CD4-positive, alpha-beta T cell treated with Interleukin-4 for 1 hour (primary cell): ENCODE measurements at places on chromosomes 16 and 17.
A peak's percentile ranks its signal among the peaks of the same experiment; 100 is the strongest.

DNA sequence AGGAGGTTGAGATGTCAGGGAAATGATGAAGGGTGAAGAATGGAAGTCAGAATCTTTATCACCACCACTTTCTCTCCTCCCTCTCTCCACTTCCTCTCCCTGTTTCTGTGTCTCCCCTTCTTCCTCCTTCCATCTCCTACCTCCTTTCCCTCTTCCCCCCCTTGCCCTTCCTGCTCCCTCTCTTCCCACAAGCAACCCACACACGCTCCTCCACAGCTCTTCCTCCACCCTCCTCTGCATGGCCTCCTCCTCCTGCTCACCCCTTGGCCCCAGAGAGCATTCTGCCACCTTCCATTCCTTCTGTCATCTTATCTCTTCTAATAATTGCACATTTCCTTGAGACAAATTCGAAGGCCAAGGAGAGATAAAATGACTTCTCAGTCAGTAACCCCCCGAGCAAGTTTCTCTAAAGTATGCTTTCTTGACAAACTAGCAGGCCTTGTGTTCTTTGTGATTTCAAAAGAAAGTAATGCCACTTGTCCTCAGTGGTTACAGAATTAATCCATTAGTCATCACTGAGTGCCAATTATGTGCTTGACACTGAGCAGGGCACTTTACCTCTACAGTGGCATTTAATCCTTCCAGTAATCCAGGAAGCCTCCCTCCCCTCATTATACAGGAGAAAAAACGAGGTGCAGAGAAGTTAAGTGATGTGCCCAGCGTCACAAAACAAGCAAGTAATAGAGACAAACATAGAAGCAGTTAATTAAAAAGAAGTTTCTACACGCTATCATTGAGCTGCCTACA lies 72.3 kb upstream of the CCL1 start:
- DNase-seq = no peak

DNA sequence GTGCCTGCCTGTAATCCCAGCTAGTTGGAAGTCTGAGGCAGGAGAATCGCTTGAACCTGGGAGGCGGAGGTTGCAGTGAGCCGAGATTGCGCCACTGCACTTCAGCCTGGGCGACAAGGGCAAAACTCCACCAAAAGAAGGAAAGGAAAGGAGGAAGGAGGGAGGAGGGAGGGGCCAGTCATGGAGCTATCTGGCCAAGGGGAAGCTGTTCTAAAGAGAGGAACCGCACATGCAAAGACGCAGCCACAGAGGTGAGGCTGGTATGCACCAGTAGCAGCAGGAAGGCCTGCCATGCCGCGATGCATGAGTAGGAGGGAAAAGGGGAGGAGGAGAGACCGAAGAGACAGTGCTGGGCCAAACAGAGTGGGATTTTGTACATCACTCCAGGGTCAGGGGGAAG lies 35.9 kb downstream of the HSBP1 start:
- no peak for DNase-seq

GRCh38 chr16:76222853-76223252 lies 54.3 kb upstream of the CNTNAP4 start:
- no peak for DNase-seq

- no peak for DNase-seq
These were observed 9.8 kb downstream of the SLFN5 start for GRCh38 chr17:35252651-35253050.

- DNase-seq = no peak
These were observed 441.6 kb downstream of the HAPSTR1 start for GRCh38 chr16:9533042-9533441.

GRCh38 chr17:66715745-66716156 lies 119.2 kb upstream of the CACNG5 start:
- DNase-seq = peak; percentile 57

- DNase-seq = no peak
These were observed 10.4 kb upstream of the KDM6B start for GRCh38 chr17:7823581-7824001.

DNA sequence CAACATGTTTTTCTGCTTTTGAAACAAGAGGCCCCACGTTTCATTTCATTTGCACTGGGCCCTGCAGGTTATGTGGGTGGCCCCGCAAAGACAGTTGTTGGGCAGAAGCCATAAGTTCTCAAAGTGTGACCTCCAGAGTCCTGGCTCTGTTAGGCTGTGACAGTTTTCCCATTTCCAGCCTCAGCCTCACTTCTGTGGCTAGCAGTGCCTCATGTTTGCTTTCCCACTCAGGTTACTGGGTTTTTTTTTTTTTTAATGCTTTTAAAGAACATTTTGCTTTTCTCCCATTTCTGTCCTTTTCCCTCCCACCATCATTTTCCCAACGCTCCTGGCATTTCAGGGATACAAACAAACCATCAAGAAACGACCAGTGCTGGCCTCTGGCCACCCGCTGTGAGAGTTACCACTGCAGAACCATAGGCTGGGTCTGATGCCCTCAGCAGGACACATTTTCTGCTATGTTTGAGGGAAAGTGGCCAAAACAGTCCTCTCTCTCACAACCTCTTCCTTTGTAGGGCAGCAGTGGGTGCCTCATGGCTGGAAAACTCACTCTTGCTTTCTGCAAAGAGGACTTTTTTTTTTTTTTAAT lies 159.0 kb upstream of the MPHOSPH6 start:
- DNase-seq = no peak

DNA sequence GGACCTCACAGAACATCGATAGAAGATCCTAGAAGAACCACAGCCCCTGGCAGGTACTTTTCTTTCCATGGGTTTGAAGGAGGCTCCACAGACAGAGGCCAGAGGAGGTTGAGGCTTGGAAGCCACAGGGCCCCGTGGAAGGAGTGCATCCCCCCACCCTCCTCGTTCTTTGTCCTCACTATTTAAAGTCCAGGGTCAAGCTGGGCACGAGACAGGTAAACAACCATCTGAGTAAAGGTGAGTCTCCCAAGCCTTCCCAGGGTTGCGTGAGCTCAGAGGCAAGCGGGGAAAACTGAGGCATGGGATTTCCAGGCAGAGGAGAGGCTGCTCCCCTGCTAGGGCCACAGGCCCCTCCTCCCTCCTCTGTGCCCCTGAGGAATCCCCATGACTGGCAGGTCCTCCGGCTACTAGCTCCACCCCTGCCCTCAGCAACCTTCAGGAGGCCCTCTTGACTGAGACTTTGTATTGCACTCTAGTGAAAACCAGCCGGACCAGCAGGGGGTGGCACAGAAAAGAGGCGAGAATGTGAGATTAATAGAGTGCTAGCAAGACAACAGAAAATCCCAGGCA lies 927 bp upstream of the SULT1A2 start:
- no peak for DNase-seq

GRCh38 chr16:30116291-30117207 lies 3.2 kb upstream of the GDPD3 start:
- no peak for DNase-seq

DNA sequence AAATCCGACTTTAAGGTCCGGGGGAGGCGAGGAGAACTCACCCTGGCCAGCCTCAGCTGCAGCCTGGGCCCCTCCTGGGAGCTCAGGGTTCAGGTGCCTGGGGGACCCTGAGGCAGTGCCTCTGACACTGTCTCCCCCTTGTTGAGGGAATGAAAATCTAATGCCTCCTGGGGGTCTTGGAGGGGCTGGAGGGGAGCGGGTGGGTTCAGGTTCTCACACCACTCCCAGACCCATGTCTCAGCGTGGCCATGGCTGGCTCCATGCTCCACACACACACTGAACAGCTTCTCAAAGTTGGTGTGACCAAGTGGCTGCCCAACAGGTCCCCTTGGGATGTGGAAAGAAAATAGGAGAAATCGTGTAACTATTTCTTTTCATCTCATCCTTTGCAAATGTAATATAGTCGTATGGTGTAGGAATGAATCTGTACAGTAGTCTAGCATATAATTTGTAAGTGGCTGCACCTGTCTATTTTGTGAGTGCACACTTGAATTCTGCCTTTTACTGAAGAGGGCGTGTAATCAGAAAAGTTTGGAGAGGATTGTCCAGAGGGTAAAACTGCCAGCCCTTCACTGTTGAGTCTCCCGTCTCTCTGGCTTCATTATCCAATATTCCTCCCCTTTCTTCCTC lies 788 bp upstream of the PRCD start:
- no peak for DNase-seq

DNA sequence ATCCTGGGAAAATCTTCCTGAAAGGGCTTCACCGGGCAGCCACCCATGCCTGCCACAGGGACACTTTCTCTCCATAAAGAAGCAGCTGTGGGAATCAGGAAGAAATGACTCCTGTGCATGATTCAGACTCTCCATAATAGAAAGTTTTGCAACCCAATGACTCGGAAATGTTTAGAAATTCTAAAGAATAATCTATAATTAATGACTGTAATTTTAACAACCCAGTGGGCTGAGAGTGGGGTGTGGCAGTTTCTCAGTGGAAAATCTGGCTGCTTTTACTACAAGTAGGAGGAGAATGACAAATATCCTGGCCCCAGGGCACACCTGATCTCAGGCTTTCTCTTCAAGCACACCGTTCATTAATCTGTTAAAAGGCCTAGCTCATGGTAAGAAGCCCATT lies 25.7 kb downstream of the IRF8 start:
- DNase-seq = no peak

GRCh38 chr17:14169901-14170300 lies 66.8 kb downstream of the CDRT15 start:
- no peak for DNase-seq
